AG04450 (cell line): ENCODE measurements at places on chromosomes 7 and 10. TPM values are rescaled to one million over a fixed set of nuclear protein-coding genes. Genes with fewer than 3 reads are reported as not detected.

BEND7 gene
- polyA plus RNA-seq: 2.1 TPM in 2 replicates

DENND11 gene
- polyA plus RNA-seq: 4.9 and 5.3 TPM in 2 replicates

CEP41 gene
- polyA plus RNA-seq: 23.6 and 26.4 TPM in 2 replicates

DNA sequence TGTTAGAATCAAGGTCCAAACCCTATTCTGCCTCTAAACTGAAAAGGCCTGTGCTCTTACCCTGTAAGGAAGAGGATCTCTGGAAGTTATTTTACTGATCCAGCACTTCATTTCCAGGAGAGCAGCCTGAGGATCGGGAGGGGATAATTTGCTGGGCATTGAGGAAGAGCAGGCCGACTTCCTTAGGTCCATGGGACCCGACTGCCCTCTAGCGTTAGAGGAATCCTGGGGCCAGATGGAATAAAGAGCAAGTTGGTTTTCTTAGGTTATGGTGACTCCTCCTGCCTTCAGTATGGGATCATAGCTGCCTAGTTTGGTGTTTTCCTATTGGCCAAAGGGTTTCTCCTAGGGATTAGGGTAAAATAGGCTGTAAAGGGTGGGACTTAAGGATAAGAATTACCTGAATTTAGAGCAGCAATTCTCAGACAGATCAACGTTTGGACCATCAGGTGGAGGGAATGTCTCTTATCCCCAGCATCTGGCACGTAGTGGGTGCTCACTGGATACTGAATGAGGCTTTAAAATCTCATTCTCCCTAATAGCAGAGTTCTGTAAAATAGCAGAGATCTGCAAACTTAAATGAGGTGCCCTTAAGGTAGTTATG, 40.0 kb upstream of the SORBS1 start:
- peak; percentile 70 for DNase-seq

DNA sequence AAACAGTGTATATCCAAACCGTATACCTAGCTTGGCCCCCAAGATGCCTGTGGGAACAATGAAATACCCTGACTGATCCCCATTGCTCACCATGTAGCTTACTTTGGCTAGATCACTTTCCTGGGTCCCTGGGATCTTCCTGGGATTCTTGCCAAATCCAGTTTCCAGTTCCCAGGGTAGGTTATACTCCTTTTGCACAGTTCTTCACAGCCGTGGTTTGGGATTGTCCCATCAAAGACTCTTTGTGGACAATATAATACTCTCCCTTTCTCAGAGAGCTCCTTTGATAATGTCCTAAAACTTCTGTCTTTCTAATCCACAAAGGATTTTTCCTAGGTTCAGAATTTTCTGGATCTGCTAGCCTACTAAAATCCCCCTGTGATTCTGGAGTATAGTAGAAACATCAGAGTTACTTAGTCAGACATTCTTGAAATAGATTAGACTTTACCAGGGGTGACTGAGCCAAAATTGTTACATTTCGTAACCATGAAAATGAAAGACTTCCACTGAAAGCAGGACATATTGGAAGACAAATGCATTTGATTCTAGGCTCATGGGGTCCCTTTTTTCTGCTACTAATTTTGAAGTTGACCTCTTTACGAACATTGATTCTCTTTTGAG, 388.3 kb upstream of the ETV1 start:
- DNase-seq: peak; percentile 18
